Activated B cell treated with CpG ODN at 0.5 μM for 24 hours (primary cell): ENCODE measurements at places on chromosomes 3 and 15. TPM values are rescaled to one million over a fixed set of nuclear protein-coding genes. Genes with fewer than 3 reads are reported as not detected.
A peak's percentile ranks its signal among the peaks of the same experiment; 100 is the strongest.

NUTM1 gene
- total RNA-seq = not detected in 2 replicates

FBXO40 gene
- total RNA-seq = not detected in 2 replicates

PIK3CB gene
- 19.9 and 21.9 TPM in 2 replicates for total RNA-seq

- DNase-seq = no peak
These were observed 29.5 kb downstream of the RAD54L2 start for GRCh38 chr3:51568036-51568435.

DNA sequence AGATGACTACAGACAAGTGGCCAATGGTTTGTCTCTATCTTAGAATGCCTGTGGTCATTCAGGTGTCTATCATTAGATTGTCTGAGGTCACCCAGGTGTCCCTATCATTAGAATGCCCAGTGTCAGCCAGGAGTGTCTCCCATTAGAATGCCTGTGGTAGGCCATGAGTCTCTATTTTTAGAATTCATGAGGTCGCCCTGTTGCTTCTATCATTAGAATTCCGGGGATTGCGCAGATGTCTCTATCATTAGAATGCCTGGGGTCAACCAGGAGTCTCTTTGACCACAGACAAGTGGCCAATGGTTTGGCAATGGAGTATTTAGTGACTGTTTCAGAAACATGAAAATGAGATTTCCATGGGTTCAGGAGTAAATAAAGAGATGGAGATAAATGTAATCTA lies 7.6 kb downstream of the RTP2 start:
- DNase-seq = no peak

- DNase-seq = no peak
These were observed 667.1 kb upstream of the NR2F2 start for GRCh38 chr15:95663156-95664100.

GRCh38 chr15:64216730-64217428 lies 54.1 kb upstream of the PPIB start:
- no peak for DNase-seq

NMNAT3 gene
- total RNA-seq = 1.1 TPM in 2 replicates

DNA sequence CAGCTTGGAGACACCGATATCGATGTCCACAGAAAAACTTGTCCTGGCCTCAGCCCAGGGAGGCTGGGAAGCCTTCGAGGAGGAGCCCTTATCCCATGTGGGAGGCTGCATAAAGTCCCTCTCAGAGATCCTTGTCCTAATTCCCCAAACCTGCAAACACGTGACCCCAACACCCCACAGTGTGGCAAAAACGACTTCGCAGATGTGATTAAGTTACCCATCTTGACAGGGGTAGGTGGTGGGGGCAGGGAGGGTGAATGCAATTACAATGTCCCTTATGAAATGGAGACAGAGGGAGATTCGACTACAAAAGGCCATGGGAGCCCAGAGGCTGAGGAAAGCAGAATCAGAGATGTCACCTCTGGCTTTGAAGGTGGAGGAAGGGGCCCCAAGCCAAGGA lies 2.3 kb upstream of the TLR9 start:
- no peak for DNase-seq

C3orf20 gene
- total RNA-seq = 0.16 and 0.17 TPM in 2 replicates

- no peak for DNase-seq
These were observed 28.8 kb downstream of the SIAH2 start for GRCh38 chr3:150733936-150734794.

- DNase-seq = no peak
These were observed 132.6 kb downstream of the RAB11A start for GRCh38 chr15:66001717-66002426.

- no peak for DNase-seq
These were observed 17.7 kb upstream of the HEG1 start for GRCh38 chr3:125073390-125073905.

DNA sequence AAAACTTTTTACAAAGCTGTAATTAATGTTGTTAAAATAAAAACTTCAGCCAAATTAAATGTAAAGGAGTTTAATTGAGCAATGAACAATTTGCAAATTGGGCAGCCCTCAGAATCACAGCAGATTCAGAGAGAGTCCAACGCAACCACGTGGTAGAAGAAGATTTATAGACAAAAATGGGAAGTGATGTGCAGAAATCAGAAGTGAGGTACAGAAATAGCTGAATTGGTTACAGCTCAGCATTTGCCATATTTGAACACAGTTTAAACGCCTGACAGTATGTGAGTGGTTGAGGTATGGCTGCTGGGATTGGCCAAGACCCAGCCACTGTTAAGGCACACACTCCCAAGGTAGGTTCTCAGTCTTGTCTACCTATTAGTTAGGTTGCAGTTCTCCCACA lies 14.4 kb upstream of the PLA2G4D start:
- no peak for DNase-seq

ZNF592 gene
- 40.6 and 44.3 TPM in 2 replicates for total RNA-seq

CFAP161 gene
- total RNA-seq = 0.18 TPM in 1 of 2 replicates, not detected in the other

DNA sequence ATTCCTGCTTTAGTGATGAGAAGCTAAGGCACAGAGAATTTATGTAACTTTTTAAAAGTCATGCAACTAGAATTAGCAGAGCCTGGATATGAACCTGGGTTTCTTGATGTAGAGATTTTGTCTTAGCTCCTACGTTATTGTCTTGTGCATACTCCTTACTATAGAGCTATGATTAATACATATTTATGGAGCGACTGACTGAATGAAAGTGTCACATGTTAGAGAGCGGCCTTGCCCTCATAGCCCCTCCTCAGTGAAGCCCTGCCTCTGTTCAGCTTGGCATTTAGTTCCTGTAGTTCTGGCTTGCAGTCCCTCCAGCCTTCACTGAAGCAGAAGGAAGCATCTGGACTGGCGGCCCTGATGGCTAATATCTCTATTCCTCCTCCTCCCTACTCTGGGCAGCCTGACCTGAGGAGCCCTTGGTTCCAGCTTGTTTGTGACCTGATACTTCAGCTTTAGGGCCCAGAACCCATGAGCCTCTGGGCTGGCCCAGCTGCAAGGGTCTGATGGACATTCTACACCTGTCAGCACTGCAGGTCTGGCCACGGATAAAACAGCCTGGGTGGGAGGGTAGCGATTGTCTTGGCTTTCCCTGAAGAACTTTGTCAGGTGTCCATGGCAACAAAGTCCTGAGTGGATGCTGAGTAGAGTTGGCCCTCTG lies 13.4 kb upstream of the AGBL1 start:
- DNase-seq = no peak

DNA sequence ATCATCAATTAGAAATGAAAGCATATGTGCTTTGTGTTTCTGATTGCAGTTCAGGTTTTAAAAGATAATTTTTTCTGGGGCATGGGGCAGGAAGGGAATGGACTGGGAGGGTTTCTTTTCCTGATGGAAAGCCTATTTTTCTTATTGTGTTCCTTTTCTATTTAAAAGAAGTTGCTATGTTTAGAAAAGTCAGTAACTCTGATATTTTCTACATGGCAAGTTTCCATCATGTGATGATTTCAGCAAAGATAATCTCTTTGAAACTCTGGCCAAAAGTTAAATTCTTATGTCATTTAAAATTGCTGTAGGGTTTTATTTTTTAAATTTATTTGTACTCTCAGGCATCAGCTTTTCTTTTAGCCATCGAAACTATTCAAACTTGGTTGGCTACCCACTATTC lies 601.2 kb downstream of the FOXP1 start:
- DNase-seq = no peak

DNA sequence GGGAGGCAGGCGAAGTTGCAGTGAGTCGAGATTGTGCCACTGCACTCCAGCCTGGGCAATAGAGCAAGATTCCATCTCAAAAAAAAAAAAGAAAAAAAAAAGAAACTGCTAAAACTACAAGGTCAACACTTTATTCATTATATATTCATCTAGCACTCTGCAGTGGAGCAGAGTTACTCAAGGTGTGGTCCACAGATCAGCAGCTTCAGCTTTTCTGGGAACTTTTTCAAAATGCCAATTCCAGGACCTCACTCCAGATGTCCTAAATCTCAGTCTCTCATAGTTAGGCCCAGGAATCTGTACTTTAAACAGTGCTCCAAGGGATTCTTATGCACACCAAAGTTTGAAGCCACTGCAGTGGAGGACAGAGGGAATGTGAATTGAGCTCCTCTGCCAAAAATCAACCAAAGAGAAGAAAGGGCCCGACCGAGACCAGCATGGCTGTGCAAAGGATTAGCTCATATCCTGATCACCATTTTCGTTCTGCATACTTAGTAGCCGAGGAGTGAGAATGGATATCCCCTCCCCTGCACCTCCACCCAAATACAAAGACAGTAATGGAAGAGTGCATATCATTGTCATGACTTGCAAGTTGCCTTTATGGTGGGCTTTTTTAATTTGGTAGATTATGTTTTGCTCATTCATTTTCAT lies 201.9 kb downstream of the MEX3B start:
- DNase-seq = no peak

MITF gene
- total RNA-seq = 0.32 TPM in 1 of 2 replicates, not detected in the other

- no peak for DNase-seq
These were observed 50.2 kb downstream of the FAM174B start for GRCh38 chr15:92605225-92605944.

GRCh38 chr3:37745921-37746320 lies 115.8 kb upstream of the CTDSPL start:
- DNase-seq = no peak

DNA sequence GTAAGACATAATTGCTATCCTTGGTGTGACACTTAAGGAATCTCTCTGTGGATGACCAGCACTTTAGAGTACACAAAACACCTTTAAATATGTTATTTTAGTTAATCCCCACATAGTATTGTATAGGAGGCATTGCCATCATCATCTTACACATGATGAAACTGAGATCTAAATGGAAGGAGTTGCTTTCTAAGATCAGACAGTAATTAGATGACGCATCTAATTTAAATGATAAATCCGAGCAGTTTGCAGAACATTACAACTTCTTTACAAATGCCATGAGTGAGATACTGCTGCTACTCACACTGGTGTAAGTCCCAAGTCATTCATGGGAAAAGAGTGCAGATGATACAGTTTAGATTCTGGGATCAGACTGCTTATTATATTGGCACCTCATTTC lies 431.9 kb downstream of the MFSD1 start:
- no peak for DNase-seq

- no peak for DNase-seq
These were observed 226.5 kb upstream of the PROK2 start for GRCh38 chr3:72011485-72011884.

- no peak for DNase-seq
These were observed 134.6 kb upstream of the PROK2 start for GRCh38 chr3:71919572-71919971.

GRCh38 chr15:44580105-44580504 lies 43.2 kb downstream of the EIF3J start:
- no peak for DNase-seq

- DNase-seq = peak; percentile 24
These were observed 150.7 kb downstream of the TMCO5A start for GRCh38 chr15:38085114-38085513.

CYP1A2 gene
- total RNA-seq = 0.16 TPM in 1 of 2 replicates, not detected in the other
